ENCODE measurements at places on chromosomes 1 and 21.

DNA sequence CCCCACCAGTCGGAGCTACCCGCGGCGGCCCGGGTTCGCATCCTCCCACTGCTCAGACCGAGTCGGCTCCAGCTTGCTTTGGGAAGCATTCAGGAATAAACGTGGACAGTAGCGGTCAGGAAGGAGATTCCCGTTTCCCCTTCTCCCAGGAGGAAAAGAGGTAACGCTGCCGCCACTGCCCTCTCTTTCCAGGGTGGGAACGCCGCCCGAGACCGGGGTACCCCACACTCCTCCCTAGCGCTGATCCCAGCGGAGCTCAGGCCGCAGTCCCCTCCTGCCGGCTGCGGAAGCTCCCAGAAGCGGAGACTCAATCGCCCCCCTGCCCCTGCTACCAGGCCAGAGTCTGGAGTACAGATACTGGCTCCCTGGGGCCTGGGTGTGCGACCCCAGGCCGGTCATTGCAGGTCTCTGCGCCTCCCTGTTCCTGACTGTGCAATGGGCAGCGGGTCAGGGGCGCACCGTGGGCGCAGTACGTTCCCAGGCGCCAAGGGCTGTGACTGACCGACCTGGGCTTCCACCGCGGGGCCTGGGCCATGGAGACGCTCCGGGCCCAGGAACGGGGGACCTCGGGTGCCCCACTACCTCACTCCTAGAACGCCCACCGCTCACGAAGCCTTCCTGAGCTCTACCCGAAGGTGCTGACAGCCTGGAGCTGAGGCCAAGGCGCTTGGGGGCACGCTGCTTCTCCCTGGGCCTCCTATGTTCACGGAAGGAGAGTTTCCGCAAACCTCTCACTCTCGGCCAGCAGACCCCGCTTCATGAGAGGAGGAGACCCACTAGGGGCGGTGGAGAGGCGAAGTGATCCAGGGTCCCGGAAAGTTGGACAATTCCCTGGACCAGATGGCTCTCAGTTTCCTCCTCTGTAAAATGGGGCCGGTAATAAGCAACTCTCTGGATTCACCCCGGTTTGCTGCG is 7.8 kb downstream of the DMRTA2 start:
- no peak for DNase-seq

DNA sequence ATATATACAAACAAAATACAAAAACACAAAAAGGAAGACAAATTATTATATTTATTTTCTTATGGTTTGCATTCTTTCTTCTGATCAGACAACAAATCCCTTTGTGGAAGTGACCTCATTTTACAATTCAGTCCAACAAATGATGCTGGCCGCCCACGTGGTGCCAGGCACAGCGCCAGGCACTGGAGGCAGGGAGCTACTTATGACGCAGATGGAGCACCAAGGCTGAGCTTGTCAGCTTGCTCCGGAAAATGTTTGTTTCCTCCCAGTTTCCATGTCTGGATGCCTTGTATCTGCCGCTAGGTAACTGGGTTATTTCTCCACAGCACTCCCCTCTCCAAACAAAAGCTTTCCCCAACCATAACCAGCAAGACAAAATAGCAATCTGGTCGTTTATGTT is 30.7 kb upstream of the CD34 start:
- no peak for DNase-seq

GRCh38 chr1:11704194-11704529 is 12.7 kb downstream of the DRAXIN start:
- no peak for DNase-seq

GRCh38 chr1:201461645-201462441 is 7.1 kb downstream of the PHLDA3 start:
- no peak for DNase-seq

- no peak for DNase-seq
Observed at GRCh38 chr1:42240966-42241755, 76.6 kb upstream of the GUCA2A start.

DNA sequence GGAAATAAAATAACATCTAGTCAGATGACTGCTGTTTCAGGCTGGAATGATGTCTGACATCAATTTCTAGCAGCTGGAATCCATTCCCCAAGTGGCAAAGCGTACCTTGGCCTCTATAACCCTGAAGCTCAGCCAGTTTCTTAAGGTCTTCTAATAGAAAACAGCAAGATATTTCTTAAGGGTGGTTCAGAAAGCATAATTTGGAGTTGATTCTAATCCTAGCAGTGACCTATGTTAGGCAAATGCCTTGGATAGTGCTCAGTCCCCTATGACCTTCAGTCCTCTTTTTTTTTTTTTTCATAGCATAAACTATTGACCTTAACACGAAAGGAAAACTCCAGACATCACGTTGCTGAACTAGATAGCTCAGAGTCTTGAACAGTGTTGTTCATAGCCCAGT is 56.5 kb downstream of the LAMC2 start:
- no peak for DNase-seq

DNA sequence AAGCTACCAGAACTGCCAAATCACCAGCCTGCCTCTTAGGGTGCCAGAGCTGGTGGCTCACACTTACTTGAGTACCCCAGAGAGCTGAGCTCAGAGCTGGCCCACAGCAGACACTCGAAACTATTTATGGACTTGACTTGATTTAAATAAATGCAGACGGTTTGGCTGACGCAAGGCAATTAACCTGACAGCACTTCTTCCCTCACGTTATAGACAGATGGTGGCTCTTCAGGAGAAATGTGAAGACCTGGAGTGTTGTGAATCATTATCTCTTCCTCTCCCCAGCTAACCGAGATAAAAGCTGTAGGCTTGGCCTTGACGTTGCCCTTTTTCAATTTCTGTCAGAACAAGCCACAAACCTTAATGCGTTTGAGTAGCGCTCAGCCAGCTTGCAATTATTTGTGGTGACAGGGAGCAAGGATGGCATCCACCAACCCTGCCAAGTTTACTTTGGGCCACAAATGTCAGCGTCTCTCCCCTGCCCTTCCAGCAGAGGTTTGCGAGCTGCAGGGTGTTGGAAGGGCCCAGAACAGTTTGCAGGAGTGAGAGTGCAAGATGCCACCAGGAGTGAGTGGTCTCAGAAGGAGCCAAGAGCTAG is 34.0 kb upstream of the BCAR3 start:
- DNase-seq = peak; percentile 64

GRCh38 chr1:72286401-72286800 is 4.1 kb upstream of the NEGR1 start:
- DNase-seq = no peak

DNA sequence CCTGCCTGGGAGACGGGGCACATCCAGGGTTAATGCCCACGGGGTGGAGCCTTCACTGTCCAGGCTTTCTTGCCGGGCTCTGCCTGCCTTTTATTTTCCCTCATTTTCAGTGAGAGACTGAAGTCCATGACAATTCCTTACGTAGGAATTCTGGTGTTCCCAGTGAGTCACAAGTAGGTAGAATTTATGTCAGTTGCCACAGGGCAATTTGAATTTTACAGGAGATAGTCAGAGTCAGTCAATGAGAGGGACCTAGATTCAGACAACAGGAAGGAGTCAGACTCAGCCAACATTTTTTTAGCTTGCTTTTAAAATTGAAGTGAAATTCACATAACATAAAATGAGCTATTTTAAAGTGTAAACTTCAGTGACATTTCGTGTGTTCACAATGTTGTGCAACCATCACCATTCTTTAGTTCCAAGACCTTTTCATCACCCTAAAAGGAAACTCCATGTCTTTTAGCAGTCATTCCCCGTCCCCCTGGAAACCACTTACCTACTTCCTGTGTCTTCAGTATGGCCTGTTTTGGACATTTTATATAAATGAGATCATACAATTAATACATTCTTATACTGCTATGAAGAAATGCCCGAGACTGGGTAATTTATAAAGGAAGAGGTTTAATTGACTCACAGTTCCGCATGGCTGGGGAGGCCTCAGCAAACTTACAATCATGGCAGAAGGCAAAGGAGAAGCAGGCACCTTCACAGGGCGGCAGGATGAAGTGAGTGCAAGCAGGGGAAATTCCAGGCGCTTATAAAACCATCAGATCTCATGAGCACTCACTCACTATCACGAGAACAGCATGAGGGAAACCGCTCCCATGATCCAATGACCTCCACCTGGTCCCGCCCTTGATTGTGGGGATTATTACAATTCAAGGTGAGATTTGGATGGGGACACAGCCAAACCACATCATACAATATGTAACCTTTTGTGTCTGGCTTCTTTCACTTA is 14.6 kb downstream of the AJAP1 start:
- DNase-seq = no peak

- DNase-seq = no peak
Observed at GRCh38 chr1:14479865-14480264, 118.6 kb upstream of the KAZN start.

DNA sequence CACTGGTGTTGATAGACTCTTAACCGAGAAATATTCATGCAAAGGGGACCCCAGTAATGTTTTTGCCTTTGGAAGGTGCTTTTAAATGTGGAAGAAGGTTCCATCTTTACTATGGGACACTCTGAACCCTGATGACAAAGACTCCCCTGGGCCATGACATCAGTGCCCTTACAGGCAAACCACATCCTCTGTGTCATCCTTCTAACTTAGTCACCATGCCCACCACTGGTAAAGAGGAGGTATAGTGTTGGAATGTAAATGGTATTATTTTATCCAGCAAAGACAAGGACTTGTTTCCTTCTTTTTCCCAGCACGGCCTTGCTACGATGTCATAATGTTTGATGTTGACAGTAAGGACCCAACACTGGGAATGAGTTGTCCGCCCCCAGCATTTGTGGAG is 12.6 kb downstream of the METTL13 start:
- DNase-seq = no peak

GRCh38 chr1:102970496-102971078 is 137.7 kb downstream of the COL11A1 start:
- peak; percentile 59 for DNase-seq

DNA sequence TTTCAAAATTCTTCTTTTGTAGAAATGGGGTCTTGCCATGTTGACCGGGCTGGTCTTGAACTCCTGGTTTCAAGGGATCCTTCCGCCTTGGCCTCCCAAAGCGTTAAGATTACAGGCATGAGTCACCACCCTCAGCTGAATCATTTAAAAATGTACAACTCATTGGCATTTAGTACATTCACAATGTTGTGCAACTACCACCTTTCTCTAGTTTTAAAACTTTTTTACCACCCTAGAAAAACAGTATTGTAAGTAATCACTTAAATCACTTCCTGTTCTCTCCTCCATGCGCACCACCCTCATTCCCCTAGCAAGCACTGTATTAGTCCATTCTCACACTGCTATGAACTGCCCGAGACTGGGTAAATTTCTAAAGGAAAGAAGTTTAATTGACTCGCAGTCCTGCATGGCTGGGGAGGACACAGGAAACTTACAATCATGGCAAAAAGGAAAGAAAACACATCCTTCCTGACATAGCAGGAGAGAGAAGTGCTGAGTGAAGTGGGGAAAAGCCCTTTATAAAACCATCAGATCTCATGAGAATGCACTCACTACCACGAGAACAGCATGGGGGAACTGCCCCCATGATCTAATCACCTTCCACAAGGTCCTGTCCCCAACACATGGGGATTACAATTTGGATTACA is 14.4 kb upstream of the THEM5 start:
- DNase-seq = no peak

GRCh38 chr1:121408354-121408753 is 223.6 kb downstream of the SRGAP2C start:
- peak; percentile 85 for DNase-seq

GRCh38 chr1:208185801-208186231 is 58.4 kb downstream of the PLXNA2 start:
- peak; percentile 77 for DNase-seq

- DNase-seq = no peak
Observed at GRCh38 chr1:192453360-192453992, 122.1 kb upstream of the RGS1 start.

- no peak for DNase-seq
Observed at GRCh38 chr1:30368651-30369240, 354.6 kb downstream of the MATN1 start.

DNA sequence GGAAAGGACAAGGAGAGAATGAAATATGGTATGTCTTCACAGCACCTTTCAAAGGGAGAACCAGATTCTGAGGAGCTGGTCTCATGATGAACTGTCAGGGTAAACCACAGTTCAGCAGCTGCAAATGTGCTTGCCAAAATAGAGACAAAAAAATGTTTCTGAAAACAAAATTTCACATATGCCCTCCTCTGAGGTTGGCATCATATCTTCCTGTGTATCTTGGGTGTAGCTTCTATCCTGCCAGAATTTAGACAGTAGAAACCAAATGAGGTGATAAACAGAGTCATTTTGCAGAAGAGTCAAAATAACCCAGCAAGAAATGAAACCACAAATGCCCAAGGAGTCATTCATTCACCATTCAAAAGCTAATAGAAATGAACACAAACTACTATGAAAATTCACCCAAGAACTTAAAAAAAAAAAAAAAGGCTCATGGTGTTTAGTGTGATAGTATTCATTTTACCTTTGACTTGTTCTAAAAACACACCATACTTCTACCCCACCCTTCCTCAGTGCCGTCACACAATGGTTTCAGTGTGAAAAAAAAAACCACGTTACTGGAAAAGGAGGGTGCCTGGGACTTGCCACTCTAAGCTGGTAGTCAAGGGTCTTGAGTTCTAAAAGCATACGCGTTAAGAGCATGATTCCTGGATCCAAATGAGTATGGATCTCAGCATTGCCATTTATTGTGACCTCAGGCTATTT is 18.5 kb downstream of the SELL start:
- peak; percentile 55 for DNase-seq

GRCh38 chr1:188065917-188066316 is 1237.2 kb downstream of the PLA2G4A start:
- DNase-seq = no peak
